ENCODE measurements at places on chromosomes 1 and 21.

DNA sequence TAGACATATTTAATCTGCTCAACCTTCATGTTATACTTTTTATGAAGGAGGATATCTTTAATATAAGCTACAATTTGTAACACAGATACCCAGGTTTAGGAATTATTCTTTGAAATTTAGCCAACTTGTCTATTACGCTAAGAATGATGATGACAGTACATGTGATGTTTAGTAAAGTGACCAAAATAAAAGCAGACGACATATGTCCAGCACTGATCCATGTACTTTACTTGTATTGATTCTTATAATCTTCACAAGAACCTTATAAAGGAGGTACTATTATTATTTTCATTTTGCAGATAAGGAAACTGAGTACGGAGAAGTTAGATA is 37.2 kb upstream of the ATG4C start:
- DNase-seq, result no peak

DNA sequence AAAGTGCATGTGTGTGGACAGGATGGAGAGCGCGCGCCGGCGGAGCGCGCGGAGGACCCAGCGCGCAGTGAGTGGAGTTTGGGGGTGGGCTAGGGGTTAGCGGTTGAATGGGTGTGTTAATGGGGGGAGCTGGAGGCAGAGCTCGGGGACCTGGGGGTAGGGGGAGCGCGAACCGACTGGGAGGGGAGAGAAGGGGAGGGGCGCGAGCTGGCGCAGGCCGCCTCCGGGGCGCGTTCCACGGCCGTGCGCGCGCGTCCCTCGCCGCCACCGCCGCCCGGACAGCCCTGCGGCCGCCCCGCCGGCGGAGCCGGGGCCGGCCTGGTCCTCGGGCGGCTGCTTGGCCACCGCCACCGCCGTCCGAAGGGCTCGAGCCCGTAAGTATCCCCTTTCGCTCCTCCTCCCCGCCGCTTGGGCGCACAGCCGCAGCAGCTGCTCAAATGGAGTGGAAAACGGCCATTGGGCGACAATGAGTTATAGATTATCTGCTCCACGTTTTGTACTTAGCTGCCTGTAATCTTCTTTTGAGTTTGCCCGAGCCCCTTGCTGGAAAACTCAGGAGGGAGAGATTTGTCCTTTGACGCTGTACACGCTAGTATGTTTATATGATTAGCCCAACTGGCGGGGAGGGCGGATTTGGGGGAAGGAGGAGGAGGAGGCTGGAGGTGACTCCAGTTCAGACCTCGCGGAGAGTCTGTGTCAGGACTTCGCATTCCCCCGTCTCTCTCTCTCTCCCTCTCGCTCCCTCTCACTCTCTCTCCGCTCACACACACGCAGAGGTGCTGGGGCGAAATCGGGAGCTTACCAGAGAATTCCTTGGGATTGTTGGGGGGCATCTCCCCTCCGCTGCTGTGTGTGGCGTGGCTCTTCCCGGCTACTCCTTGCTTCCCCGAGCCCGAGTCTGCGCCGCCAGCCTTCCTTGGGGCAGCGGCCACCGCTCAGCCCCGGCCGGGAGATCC is at the start of gene ADGRL2:
ADGRL2 (plus strand) TSS at position 240 of the 956 bp plus-strand sequence. CDS start 36,051 bp downstream, outside the sequence.
- peak; percentile 68 for DNase-seq

GRCh38 chr1:153288634-153289275 is 24.0 kb downstream of the PGLYRP3 start:
- DNase-seq, result no peak

- DNase-seq, result no peak
Measured at GRCh38 chr1:55043011-55043410, 3.7 kb downstream of the PCSK9 start.

DNA sequence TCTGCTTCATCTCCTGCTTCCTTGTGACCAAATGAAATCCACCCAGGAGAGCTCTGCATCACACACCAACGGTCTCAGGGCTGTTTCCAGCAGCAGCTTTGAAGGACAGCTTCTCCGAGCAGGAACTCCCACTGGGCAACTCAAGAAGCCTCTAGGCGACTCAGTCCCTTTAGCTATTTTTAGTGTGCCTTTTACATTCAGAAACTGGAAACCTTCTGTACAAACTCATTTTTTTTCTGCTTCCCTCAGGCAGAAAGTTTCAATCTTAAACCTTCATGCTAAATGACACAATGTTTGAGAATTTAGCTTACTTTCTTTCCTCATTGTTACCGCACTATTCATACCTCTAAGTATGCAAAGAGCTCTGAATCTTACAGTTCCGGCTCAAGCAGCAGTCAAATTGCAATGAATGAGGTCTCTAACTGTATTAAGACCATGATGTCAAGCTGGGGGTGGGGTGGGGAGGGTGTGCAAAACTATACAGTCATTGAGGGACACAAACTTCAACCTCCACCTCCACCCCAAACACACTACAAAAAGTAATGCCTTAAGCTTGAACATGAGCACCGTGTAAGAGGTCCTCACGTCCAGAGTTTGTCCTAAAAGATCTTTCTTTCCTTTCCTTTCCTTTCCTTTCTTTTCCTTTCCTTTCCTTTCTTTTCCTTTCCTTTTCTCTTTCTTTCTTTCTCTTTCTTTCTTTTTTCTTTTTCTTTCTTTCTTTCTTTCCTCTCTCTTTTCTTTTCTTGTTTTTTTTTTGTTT is 16.4 kb upstream of the TARBP1 start:
- no peak for DNase-seq

DNA sequence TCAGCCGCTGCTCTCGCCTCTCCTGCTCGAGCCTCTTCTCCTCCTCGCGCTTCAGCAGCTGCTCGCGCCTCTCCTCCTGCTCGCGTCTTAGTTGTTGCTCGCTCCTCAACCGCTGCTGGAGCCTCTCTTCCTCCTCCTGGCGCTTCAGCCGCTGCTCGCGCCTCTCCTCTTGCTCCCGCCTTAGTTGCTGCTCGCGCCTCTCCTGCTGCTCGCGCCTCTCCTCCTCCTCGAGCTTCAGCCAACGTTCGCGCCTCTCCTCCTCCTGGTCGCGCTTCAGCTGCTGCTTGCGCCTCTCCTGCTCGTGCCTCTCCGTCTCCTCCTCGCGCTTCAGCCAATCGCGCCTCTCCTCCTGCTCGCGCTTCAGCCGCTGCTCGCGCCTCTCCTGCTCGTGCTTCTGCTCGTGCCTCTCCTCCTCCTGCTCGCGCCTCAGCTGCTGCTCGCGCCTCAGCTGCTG is 3.7 kb downstream of the TCHH start:
- no peak for DNase-seq

- DNase-seq, result no peak
Measured at GRCh38 chr1:185404907-185405568, 88.0 kb upstream of the IVNS1ABP start.

DNA sequence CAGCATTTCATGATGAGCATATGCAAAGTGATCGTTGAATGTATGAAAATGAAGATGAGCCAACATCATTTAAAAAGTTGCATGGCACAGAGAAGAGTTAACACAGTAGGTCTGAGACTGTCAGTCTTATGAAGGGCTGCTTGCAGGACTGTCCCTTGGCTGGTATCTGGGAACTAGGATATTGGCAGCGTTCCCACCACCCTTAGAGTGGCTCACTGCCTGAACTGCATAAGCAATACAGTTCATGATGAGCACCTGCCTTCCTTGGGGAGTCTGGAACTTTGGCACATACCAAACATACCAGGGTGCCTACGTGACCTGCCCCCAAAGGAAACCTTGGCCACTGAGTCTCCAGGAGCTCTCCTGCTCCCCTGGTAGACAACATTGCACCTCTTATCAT is 161.8 kb downstream of the DSCAM start:
- DNase-seq, result no peak

- DNase-seq, result no peak
Measured at GRCh38 chr1:208006258-208006920, 95.5 kb upstream of the CD34 start.

All from NCI-H774 (cell line).